ENCODE measurements at places on chromosomes 5 and 9.

GRCh38 chr5:54093081-54093492, 217.3 kb downstream of the ARL15 start:
- no peak for DNase-seq

- no peak for DNase-seq
Observed at GRCh38 chr9:96515621-96516470, 65.9 kb downstream of the HABP4 start.

DNA sequence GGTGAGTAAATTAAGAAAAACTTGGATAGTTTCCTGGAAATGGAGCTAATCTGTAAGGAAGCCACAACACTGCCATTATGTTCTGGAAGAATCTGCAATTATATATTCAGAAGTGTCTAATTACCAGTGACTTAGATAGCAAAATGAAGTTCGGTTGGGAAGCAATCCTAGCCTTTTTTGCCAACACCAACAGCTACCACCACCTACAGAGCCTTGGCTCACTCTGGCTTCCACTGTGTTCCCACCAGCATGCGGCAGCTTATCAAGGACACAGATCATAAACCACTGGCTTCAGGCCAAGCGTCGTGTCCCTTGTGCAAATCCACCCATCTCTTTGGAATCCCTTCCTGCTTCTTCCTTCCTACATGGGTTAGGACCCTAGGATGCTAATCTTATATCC, 118.0 kb upstream of the PCA3 start:
- DNase-seq, result no peak

DNA sequence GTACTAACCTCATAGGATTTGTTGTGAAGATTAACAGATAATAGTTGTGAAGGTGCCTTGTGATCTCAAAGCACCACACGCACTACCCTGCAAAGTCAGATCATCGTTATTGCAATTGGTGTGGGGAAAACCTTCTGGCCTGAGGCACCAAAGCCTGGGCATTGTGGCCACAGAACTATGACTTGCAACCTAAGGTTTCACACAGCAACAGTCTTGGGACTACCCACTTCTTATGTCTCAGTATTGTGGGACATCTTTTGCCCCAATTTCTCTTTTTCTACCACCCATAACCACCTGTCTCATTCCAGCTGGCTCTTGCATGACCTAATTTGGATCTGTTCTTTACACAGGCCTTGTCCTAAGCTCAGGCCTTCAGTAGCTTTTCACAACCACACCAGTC, 247.8 kb upstream of the NR4A3 start:
- DNase-seq, result no peak

DNA sequence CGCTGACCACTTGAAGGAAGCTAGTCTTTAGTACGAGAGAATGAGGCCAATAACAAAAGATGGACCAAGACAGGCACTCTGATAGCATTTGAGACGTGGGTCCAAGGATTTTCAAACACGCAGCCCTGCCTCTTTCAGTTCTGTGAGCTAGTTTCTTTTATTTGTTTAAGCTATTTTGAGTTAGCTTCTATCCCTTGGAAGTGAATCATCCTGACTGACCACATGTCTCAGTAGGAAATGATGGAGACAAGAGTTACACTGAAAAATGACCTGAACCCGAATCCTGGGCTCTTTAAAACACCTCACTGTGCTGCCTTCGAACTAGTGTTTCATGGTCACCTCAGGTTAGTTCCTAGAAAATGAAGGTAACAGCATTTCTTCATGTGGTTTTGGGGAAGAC, 9.9 kb downstream of the TEK start:
- no peak for DNase-seq

GRCh38 chr9:101485924-101486692, 47.5 kb upstream of the RNF20 start:
- no peak for DNase-seq

DNA sequence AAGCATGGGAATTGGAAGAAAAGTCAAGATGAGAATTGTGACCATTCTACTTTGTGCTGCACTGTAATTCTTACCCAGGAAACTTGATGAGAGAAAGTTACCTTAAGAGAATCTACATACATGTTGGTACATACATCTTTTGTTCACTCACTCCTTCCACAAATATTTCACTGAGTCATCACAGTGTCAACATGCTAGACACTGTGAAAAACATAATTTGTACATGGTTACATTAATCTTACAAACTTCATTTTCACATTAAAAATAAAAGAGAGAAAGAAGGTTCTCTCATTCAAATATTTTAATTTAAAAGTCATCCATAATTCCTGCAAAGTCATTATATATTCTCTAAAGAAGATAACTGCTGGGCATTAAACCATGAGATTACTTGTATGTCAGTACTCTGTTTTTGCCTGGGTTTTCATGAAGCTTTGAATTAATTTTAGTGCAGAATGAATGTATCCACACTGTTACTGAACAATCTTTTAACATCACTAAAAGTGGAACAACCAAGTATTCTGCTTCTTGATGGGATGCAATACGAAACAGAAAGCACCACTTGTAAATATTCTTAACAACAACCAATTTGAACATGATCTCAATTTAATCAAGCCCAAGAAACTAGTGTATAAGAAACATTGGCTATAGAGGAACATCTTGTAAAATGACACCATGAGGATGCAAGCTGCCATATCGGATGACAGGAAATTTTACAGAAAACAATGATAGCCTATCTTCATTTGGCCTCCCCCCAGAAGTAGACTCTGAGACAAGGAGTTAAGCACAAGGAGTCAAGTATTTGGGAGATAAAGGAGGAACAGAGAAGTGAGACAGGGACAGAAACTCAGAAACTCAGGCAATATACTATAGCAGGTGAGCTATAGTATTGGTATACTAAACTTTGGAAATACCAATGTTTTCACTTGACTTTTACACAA, 28.4 kb downstream of the ERP44 start:
- no peak for DNase-seq

All from HFF-Myc (cell line).